ENCODE measurements at places on chromosomes 11 and 22. TPM values are rescaled to one million over a fixed set of nuclear protein-coding genes. Genes with fewer than 3 reads are reported as not detected.

DNA sequence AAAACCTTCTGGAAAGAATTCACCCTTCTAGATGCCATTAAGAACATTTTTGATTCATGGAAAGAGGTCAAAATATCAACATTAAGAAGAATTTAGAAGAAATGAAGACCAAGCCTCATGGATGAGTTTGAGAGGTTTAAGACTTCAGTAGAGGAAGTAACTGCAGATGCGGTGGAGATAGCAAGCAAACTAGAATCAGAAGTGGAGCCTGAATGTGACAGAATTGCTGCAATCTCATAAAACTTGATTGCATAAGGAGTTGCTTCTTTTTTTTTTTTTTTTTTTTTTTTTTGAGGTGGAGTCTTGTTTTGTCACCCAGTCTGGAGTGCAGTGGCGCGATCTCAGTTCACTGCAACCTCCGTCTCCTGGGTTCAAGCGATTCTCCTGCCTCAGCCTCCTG, 51.6 kb downstream of the MS4A13 start:
- no peak for DNase-seq

DNA sequence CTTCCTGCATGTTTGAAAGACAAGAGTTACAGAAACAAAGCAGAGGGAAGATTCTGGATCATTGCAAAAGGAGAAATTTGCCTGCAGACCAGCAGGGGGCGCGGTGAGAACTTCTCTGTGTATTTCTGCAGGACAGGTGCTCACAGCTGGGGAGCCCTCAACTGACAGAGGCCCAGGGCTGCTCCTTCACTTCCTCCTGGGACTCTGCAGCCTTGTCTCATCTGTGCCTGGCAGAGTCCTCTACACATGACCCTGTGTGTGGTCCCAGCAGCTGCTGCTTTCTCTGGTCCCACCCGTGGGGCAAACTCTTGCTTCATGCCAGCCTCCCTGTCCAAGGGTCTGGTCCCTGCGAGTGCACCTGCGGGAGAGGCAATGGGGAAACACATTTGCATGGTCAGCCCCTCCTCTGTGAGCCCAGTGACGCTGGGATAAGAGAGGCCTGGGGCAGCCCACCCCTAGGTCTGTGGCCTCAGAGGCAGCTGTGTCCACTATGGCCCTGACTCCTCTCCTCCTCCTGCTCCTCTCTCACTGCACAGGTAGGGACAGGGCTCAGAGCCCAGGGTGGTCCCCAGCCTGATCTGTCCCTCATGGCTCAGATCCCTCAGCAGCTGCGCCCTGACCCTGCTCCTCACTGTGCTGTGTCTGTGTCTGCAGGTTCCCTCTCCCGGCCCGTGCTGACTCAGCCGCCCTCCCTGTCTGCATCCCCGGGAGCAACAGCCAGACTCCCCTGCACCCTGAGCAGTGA, 43.2 kb upstream of the VPREB1 start:
- peak; percentile 30 for DNase-seq

GRCh38 chr11:79139900-79140299, 300.9 kb downstream of the TENM4 start:
- no peak for DNase-seq

GRCh38 chr11:130315354-130315970, 745 bp upstream of the ZBTB44 start:
- no peak for DNase-seq

DNA sequence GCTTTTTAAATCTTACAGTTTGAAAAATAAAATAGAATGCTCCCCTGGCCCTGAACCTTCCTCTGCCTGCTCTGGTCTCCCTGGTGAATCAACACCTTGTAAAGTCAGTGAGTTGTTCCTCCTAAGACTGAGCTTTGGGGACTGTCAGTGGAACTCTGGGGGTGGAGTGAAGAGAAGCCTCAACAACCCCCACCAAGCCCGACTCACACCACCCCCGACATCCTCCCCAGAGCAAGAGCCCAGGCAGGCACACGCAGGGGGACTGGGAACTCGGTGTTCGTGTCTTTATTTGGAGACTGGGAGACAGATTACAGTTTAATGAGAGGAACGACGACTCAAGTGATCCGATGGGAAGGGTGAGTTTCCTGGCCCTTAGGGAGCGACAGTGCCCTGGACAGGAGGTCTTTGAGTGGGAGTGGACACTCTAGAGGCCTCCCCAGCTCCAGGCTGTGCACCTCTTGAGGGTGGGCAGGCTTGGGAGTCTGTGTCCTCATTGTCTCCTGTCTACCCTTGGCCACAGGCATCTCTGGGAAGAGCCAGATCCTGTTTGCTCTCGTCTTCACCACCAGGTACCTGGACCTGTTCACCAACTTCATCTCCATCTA, 6.2 kb downstream of the KDELR3 start:
- DNase-seq, result no peak

- DNase-seq, result no peak
These were observed 6.5 kb downstream of the TMEM25 start for GRCh38 chr11:118537409-118537980.

GRCh38 chr11:127126986-127127385, 126.4 kb upstream of the KIRREL3 start:
- no peak for DNase-seq

GRCh38 chr11:62832336-62833234, at the start of gene TEX54:
Gene TEX54, minus strand, starts transcription at chr11:62832841.
- no peak for DNase-seq

DNA sequence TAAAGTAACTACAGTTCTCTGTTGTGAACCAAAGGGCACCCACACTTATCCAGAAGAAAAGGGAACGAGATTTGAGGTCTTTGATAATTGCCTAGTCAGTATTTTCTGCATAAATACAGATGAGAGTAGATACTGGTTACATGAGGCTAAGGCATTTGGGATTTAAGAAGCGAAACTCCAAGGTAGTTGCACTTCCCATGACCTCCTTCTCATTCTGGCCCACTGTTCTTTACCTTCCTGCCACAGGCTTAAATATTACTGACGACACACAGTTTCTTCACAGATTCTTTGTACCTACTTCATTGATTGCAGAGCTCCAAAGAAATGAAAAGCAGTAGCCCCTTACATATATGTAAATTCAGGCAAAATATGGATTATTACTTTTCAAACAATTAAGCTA, 915.3 kb downstream of the LRRC4C start:
- no peak for DNase-seq

DNA sequence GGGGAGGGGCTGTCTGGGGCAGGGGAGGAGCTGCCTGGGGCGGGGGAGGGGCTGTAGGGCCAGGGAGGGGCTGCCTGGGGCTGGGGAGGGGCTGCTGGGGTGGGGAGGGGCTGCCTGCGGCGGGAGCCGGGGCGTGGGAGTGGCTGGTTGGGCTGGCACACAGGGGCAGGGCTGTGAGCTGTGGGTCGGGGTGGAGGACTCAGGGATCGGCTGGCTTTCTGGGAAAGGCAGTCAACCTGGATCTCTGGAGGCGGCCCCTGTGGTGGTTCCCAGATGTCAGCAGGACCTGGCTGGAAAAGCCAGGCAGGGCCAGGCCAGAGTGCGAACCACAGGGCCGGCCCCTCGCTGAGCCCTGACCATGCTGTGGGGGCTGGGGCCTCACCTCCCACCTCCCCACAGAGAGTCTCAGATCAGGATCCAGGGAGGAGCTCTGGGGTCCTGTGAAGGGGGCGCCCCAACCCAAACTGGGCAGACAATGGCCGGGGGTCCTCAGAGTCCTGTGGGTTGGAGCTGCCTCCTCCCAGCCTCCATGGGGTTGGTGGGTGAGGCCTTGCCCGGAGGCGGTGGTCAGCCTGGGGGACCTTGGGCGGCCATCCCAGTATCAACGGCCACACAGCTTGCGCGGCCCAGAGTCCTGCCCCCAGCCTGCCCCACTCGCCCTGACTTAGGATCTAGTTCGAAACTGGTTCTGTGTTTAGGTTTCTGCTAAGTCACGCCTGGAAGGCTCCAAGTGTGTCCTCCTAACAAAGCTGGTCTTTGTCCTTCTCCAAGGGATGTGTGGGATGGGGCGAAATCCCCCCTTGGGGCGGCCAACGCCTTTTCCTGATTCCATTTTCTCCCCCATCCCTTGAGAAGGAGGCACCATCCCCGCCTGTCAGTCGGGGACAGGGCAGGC, 1.9 kb downstream of the MUC5B start:
- no peak for DNase-seq

- DNase-seq, result no peak
These were observed 64.1 kb downstream of the KCNC1 start for GRCh38 chr11:17798716-17799115.

GRCh38 chr11:36265793-36266628, 23.2 kb downstream of the COMMD9 start:
- peak; percentile 62 for DNase-seq

DNA sequence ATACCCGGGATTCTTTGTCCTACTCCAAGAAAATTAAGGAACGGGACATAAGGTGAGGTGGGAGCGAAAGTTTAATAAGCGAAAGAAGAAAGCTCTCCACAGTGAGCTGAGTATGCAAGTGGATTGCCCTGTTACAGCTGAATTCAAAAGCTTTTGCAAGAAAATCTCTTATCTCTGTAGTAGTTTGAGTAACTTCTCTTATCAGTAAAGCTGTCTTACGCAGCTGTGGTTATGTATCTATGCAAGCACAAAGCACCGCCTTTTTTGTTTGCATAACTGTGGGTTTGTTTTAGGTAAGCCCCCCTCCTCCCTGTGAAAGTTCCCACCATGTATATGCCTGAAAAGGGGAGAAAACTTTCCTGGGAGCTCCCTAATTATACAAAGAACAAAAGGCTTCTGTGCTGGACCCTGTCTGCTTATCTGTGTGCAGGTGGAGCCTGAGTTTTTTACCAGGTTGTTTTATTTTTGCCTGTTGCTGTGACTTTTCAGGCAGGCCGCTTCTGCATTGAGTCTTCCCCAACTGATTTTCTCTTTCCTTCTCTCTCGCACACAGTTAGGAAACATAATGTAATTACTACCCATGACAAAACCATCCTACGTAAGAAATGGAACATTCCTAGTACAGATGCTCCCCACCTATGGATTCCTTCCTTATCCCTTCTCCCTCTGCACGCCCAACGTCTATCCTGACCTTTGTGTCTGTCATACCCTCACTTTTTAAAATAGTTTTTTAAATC, 837 bp upstream of the PLAAT5 start:
- DNase-seq, result no peak

- DNase-seq, result peak; percentile 63
These were observed 9.7 kb upstream of the LRP5 start for GRCh38 chr11:68302670-68303069.

- DNase-seq, result no peak
These were observed 161.8 kb upstream of the GRIA4 start for GRCh38 chr11:105447936-105448702.

DNA sequence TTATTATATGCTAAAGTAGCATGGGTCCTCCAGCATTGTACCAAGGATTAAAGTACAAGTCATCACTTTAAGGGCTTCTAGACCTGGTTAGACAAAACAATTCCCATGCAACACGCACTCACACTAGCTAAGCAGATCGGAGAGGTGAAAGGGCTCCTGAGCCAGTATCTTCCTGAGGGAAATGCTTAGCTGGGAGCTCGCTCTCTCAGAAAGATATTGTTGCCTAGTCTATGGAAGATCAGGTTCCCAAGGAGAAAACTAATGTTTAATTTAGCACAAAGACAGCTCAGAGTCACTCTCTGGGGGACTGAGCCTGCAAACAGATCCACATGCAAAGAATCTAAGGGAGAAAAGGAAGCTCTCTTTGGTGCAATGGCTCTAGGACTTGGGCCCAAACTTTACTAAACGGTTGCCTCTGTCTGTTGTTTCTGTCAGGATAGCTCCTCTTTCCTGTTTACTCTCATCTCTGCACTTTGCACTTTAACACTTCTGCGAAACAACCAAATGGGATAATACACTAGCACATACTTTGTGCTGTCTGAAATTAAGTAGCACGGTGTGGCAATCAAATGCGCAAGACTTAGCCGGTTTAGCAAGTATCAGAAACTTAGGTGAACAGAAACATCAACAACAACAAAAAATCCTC, 10.7 kb downstream of the MAML2 start:
- DNase-seq, result no peak

DNA sequence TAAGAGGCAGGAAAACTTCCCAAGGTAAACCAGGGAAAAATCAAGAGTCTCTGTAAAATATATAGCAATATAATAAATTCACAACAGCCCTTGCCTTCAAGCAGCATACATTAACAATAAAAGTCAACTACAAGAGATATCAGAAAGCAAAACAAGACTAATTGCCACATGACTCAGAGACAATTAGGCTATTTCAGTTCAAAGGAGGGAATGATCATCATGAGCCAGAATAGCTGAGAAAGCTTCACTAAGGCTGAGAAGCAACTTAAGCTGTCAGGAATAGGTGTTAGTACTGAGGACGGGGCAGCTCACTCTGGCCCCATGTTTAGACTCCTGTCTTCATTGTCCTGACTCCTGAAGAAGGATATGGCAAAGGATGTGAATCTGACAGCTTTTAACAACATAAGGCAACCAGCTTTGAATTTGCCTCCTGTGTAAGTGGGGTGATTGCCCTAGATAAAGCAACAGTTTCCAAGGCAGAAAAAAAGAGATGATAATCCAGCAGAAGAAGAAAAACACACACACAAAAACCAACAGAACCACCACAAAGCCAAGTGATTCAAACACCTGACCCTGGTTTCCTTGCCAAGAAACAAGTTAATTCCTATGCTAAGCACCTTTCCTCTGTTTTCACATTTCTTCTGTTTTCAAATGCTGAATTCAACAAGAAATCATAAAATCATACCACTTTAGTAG, 60.8 kb downstream of the SIK3 start:
- DNase-seq, result no peak

GRCh38 chr11:66883016-66883965, 26.4 kb downstream of the LRFN4 start:
- DNase-seq, result peak; percentile 93

- no peak for DNase-seq
These were observed 42.5 kb downstream of the MCM5 start for GRCh38 chr22:35442471-35442870.

DNA sequence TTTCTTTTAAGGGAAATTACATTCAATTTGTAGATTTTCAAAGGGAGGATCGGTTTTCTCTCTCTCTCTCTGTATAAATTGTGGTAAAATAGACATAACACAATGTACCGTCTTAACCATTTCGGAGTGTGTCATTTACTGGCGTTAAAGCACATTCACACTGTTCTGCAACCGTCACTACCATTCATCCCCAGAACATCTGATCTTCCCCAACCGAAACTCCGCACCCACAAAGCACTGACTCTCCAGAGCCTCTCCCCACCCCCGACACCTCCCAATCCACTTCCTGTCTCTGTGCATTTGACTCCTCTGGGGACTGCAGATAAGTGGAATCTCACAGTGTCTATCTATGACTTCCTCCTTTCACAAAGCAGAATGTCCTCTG, 15.9 kb upstream of the GRAMD4 start:
- no peak for DNase-seq

DNA sequence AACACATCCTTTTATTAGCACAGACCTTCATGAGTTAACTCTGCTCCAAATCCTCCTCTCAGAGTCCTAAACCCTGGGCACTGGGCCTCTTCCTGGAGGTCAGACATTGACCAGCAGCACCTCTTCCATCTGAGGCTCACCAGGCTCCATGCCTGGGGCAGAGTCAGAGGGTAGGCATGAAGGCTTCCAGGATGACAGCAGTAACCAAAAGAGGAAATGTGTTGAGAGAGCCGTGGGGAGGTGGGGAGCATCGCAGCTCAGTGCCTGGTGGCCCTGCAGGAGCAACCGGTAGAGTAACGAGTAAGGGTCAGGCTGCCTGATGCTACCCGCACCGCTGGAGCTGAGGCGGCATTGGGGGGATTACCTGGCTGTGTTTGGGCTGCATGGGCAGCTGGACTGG, 9.4 kb upstream of the NAV2 start:
- no peak for DNase-seq

GRCh38 chr11:1200611-1201191, 22.2 kb upstream of the MUC5B start:
- DNase-seq, result no peak

Gene SOX6
- 0.08 TPM for polyA plus RNA-seq

Gene CHRM1
- not detected for polyA plus RNA-seq

Gene CPT1A
- polyA plus RNA-seq, result 21.4 TPM

Gene RAB39A
- 0.42 TPM for polyA plus RNA-seq

Gene TNRC6B
- polyA plus RNA-seq, result 5.0 TPM

Gene ANKK1
- polyA plus RNA-seq, result 0.03 TPM

Gene GNAZ
- polyA plus RNA-seq, result 2.1 TPM

Gene STK33
- polyA plus RNA-seq, result 4.8 TPM
